ENCODE measurements at places on chromosomes 6 and 20.

DNA sequence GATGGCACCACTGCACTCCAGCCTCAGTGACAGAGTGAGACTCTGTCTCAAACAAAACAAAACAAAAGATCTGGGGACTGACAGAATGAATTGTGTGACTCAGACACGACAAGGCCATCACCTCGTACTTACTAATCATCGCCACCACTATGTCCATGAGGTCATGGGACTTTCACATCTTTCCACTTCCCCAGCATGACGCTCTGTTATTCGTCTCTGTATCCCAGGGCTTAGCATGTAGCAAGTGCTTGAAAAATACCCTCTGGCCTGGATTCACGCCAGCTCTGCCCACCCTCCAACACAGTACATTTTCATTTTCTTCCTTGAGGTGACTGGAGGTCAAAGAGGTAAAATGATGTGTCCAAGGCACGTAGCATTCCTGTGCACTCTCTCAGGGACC lies 27.8 kb downstream of the FGD2 start:
- no peak for DNase-seq

- DNase-seq = no peak
These were observed 33.4 kb upstream of the SRPK1 start for GRCh38 chr6:35954333-35954732.

DNA sequence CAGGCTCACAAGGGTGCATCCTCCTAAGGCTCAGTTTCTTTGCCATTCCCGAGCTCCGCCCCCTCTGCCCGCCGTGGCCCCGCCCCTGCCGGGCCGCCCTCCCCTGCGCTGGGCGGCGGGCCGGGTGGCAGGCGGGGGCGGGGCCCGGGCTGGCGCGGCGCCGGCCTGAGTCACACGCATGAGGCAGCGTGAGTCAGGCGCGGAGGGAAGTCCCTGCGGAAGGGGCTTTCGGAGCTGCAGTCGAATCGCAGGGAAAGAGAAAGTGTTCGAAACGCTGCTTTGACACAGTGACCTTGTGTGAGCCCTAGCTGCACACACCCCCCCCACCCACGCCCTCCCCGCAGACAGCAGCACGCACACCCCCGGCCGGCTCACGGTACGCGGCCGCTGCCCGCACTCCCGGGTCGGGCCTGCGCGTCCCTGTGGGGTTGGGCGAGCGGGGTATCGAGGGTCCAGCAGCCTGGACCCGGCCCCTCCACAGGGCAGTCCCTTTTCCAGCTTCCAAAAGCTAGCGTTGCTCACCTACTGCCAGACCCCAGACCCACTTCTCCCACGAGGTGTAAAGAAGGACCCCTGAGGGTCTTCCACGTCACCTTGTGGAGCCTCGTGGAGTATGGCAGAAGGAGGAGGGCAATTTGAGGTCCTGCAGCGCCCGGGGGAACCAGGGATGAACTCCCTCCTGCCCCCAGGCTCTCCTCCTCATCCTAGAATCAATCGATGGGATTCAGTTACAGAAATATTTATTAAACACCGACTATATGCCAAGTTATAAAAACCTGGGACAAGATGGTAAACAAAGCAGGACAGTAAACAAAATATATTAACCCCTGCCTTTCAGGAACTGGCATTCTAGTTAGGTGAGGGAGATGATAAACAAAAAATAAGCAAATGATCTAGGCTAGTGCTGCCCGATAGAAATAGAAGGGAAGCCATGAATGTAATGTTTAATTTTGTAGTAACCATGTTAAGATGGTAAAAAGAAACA lies 12.4 kb upstream of the HMGA1 start:
- DNase-seq = peak; percentile 80

GRCh38 chr6:106890447-106890846 lies 84.1 kb downstream of the CD24 start:
- DNase-seq = no peak
